Stimulated activated CD4-positive, alpha-beta T cell treated with anti-CD3 and anti-CD28 coated beads, Interleukin-1b, Interleukin-23, amount 100 ng/mL, for 1 hour (primary cell): ENCODE measurements at places on chromosomes 2 and 18.

DNA sequence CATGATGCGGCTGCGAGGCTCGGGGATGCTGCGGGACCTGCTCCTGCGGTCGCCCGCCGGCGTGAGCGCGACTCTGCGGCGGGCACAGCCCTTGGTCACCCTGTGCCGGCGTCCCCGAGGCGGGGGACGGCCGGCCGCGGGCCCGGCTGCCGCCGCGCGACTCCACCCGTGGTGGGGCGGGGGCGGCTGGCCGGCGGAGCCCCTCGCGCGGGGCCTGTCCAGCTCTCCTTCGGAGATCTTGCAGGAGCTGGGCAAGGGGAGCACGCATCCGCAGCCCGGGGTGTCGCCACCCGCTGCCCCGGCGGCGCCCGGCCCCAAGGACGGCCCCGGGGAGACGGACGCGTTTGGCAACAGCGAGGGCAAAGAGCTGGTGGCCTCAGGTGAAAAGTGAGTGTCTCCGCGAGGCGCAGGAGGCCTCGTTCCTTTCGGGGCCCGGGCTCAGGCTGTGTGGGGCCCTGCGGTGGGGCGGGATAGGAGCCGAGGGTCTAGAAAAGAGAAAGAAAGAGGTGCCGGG is 520 bp downstream of the GLS start:
- peak; percentile 7 for DNase-seq

GRCh38 chr2:19552270-19552669 is 193.8 kb upstream of the OSR1 start:
- no peak for DNase-seq

GRCh38 chr2:240701091-240701735 is 9.5 kb downstream of the AQP12A start:
- no peak for DNase-seq

DNA sequence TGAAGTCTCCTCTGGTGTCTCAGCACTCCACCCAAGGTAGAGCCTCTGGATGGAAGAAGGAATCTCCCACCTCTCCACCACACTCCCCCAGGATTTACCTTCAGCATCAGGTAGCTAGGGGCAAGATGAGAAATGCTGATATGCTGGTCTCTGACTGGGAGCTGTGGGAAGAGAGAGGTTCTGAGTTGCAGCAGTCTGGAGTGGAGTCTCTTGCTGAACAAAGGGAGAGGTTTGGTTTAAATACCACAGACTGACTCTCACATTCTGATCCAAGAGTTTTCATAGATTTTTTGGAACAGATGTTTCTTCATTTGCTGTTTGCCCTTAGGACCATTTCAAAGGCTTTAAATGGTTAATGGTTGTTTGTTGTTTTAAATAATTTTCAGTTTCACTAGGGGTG is 1.1 kb upstream of the CFLAR start:
- DNase-seq: no peak

DNA sequence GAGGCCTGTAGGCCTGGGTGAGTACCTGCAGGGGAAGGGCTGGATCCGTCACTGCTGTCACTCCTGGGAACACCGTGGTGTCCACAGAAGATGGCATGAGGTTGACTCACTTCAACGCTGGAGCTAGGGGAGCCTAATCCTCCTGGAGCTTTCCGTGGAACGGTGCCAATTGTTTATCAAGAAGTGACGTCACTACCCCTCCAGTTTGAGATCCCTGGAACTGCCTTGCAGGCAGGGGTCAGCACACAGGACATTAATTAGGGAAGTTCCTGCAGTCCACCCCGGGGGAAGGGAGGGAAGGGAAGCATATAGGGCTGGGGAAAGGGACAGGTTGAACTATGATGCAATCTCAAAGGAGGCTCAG is 408.6 kb downstream of the GALR1 start:
- DNase-seq: no peak

GRCh38 chr2:105753380-105753779 is 8.7 kb downstream of the NCK2 start:
- no peak for DNase-seq
